ENCODE measurements at places on chromosomes 1 and 21.
A peak's percentile ranks its signal among the peaks of the same experiment; 100 is the strongest.

GRCh38 chr1:27598902-27599528 lies 4.9 kb downstream of the AHDC1 start:
- peak; percentile 32 for DNase-seq

GRCh38 chr1:167747988-167748387 lies 26.2 kb downstream of the MPZL1 start:
- no peak for DNase-seq

DNA sequence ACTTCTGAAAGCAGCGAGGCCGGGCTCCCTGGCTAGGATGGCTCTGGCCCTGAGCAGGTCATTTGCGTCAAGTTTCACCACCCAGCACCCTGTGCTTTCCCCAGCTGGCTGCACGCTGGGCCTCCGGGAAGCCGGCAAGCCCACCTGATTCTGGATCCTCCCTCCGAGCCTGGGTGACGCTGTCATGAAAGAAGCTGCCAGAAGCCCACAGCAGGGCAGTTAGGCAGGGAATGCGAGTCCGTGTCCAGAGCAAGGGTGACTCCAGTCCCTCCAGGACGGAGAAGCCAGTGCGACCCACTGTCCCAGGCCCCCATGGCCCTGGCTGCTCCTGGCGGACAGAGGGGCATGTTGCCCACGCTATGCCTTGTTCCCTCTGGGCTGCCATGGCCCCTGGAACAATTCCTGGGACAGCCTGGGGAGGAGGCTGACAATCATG lies 44.4 kb upstream of the PCBP3 start:
- DNase-seq, result no peak

DNA sequence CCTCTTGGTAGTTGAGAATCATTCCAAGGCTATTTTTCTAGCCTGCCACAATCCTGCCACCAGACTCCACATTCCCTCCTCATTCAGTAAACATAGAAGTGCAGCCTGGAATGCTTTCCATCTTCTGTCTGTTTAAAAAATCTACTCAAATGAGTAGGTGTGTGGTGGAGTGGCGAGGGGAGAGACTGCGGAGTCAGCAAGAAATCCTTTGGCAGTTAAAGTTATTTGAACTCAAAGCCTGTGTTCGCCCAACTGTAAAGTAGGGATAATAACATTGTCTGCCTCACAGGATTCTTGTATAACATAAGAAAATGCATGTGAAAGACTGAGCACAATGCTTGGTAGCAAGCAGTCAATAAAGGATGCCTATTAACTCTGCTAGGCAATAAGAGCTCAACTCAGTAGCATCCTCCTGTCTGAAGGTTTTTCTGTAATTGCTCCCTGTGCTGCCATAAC lies 22.2 kb upstream of the DPT start:
- DNase-seq, result no peak

- no peak for DNase-seq
These were observed 38.7 kb downstream of the DHX9 start for GRCh38 chr1:182877842-182878241.

DNA sequence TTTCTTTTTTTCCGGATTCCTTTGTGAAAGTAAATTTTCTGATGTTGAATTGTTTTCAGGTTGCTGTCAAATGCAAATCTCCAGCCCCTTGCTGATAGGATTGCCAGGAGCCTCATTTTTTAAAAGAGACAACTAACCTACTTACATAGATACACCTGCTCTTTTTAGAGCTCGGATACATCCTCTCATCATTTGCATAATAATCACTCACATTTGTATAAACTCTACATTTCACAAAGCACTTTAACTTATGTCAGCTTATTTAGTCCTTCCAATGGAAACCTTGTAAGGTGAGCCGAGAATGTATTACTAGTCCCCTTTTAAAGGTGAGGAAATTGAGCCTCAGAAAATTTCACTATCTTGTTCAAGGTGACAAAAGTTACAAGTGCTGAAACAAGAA lies 84.8 kb downstream of the KCTD3 start:
- no peak for DNase-seq

DNA sequence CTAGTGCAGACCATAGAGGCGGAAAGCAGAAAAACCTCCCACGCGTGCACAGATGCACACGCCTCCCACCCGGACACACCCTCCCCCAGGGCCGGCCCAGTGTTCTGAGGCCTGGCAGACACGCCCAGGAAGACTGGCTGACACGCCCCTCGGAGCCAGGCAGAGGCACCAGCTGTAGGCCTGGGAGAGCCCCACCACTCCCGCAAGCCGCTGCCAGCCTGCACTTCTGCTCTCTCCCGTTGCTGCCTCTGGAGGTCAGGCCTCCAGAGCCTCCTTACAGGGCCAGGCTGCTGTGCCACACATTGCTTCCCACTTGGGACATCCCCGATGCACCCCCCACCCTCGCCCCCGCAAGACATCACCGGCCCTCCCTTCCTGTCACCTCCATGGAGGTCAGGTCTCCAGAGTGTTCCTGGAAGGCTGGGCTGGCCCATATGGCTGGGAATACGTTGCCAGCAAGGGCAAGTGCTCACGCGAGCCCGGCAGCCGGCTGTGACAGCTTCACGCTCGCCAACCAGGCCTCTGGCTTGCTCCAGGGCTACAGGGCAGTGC lies 40.4 kb downstream of the CASZ1 start:
- no peak for DNase-seq

DNA sequence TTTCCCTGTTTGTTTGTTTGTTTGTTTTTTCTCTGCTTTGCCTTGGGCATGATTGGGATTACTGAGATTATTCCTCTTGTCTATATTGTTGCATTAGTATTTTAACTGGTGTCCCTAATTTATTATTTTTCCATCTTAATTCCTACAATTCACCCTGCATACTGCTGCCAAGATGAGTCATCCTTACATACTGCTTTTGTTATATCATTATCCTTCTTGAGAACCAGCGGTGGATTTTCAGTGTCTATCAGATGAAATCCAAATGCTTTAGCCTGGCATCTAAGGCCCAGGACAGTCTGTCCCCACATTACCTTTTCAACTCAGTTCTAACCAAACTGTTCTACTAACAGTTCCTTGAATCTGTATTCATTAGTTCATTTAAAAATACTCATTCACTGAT lies 101.7 kb downstream of the OLFML2B start:
- DNase-seq, result no peak

GRCh38 chr1:21564521-21565095 lies 55.4 kb downstream of the ALPL start:
- no peak for DNase-seq

DNA sequence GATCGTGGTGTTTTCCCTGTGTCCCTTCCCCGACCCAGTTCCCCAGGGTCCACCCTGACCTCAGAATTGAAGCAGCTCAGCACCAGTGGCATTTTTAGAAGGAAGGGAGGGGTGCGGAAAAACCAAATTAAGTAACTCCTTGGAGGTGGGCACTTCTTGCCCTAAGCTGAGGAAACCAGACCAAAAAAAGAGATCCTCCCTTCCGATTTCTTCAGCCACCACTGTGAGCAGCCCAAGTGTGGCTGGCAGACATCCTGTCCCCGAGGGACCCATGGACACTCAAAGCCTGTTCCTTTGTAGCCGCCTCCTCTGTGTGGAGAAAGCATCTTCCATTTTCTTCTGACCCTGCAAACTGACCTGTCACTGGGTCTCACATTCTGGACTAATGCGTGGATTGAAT lies 31.3 kb downstream of the KIRREL1 start:
- no peak for DNase-seq

DNA sequence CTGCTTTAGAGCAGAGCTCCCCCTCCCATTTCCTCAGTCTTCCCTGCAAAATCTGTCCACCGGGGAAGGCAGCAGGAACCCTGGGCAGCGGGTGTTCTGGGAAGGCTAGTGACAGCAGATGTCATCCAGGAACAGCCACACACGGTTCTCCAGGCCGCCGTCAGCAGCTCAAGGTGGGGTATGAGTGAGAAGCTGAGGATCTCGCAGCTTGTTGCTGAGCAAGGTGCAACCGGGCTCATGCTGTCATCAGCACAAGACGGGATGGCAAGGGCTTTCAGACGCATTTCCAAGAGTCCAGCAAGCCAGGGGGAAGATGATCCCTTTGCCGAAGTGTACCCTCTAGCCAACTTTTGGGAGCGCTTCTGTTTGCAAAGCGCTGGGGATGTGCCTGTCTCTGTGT lies 23.0 kb upstream of the SPSB1 start:
- no peak for DNase-seq

- DNase-seq, result no peak
These were observed 78.7 kb downstream of the RGL1 start for GRCh38 chr1:183883623-183884022.

DNA sequence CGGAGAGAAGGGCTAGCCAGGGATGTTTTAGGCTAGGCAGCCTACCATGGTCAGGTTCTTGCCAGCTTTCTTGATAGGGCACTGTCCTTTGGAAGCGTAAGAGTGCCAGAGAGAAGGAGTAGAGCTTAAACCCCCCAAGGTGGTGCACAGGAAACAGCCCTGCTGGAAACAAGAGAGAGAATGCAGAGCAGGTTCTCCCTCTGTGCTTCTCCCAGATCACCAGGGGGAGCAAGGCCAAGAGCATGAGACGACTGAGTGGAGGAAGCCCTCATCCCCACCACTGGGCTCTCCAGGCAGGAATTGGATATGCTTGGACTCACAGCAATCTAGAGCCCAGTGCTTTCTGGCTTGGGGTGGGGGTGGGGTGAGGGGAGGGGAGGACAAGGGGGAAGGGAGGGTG lies 49.8 kb downstream of the ATP2B4 start:
- no peak for DNase-seq

DNA sequence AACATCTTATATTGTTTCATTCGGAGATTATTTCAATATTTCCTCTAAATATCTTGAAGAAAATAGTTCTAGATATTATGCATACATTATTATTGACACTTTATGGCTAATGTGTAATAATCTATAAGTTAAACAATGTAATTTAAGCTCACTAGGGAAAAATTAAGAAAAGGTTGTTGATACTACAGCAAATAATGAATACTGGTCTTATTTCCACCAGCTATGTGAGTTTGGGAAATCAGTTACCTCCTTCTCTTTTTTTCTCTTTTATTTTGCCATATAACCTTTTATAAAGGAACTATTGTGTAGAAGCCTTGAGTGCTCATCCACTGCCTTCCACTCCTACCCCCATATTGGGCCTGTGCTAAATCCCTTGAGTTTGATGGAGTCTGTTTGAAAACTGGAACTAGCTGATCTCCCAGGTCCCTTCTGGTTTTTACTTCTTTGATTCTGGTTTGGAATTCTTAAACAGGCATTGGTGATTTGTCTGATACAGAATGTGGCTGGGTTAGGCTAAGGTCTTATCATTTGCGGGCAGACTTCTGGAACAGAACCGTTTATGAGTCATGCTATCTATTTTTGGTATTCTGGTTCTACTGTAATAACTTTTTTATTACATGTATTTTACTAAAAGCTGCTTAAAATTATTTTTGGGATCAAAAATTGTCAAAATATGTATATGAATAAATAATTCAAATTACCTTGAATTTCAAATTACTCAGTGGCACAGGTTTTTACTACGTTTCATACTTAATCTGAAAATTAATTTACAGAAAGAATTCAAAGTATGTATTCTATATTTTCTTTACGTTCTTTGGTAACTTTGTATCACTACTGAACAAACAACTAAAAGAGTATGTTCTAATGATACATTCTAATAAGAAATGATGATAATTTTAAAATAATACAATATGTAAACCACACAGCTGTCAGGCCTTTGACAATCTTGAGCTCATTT lies 5.0 kb upstream of the CDC14A start:
- no peak for DNase-seq

DNA sequence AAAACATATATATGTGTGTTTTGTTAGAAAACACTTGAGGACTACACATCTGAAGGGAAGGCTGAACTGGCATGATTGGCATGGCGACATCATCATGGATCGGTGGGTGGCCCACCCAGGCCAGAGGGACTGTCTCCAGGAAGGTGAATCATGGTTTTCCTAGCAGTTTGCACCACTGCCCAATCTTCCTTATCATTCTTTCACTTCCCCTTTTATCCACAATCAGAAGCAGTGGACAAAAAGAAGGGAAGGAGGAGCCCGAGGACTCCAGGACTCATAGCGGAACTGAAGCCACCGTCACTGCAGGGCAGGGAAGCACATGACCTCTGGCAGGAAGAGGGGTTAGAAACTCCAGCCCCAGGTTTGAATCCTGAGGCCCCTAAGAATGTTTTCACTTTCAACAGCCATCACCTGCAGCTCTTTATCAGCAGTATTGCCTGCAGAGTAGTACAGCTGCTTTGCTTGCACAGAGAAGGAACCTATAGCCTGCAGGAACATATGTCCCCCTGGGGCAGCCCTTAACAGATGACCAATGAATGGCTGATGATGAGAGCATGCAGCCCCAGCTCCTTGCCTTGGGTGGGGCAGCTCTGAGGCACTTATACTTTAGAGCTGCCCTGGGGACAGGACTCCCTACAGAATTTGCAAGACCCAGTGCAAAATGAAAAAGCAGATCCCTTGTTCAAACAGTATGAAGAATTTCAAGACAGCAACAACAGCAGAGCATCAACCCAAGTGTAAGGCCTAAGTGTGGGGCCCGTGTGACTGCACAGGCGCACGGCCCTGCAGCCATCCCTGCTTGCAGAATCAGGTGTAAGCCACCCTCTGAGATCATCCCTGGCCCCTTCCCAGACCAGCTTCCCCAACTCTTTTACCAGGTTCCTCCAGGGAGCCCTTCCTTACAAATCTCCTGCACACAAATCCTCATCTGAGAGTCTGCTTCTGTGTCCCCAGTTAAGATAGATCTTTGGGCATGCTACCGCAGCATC lies 241.8 kb upstream of the IRF2BP2 start:
- DNase-seq, result no peak

DNA sequence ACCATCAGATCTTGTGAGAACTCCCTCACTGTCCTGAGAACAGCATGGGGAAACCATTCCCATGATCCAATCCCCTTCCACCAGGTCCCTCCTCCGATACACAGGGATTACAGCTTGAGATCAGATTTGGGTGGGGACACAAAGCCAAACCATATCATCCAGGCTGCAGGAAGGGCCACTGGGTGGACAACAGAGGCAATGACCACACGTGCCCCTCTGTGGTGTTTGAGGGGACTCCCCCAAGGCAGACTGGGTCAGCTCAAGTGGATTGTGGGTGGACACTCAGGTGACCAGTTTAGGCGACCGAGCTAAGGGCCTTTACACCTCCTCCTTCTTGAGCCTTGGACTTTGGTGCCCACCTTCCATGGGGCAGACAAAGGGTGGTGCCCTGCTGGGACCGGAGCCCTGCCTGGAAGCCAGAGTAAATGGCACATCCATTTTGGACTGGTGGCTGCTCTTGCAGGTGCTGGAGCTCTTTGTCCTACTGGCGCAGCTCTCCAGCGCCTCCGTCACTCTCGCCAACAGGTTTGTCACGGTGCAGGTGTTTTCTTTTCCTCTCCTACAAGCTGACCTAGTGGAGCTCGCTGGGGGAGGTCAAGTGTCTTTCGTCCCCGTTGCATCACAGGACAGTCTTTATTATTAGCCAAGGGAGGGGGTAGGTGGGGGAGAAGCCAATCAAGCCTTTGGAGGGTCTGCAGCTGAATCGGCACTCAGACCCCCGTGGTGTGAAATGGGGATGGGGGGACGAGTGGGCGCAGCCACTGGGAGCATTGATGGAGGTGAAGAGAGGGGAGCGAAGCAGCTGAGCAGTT lies 37.6 kb downstream of the CRYAA start:
- DNase-seq, result no peak

DNA sequence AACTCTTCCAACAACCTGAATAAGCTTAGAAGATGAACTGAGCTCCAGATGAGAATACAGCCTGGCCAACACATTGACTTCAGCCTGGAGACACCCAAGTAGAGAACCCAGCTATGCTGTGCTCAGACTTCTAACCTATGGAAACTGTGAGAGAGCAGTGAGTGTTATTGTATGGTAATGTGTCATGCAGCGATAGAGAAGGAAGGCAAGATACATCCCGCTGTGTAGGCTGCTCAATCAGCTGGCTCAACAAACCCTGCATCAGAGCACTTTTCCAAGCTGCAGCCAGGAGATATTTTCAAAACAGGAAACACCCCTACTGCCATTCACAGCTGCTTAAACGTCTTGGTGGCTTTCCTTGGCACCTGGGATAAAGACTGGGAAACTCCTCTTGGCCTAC lies 321.3 kb downstream of the SIPA1L2 start:
- no peak for DNase-seq

Data from NCI-H1436 treated with DMSO at 0.1 percent for 48 hours (cell line).